ENCODE measurements at places on chromosomes 12 and 14.
A peak's percentile ranks its signal among the peaks of the same experiment; 100 is the strongest.

DNA sequence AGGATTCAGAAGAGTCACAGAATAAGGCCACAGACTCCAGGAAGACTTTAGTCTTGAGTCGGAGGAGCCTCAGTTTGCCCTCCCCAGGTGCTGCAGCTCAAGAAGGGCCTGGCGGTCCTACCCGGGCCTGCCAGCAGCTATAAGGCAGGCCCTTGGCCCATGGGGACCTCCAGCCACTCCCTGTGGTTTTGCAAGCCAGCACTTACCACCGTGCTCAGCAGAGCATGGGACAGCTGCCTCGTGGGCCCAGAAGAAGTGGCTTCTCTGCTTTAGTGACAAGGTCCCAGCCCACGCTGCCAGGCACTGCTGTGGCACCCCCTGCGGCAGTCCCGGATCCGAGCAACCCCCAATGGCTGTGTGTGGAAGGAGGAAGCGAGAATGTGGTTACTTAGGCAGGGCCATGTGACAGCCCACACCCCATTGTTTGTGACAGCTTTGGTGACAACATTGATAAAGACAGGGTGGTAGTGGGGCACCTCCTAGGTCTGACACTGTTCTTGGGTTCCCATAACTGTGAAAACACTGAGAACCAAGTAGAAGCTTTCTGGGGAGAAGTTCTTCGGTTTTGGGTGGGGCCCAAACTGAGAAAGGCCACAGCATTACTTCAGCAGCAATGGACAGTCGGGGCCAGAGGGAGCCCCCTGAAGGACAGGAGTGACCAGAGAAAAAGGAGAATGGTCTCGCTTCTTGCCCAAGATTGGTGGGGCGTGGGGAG is at the start of gene SELPLG:
Gene SELPLG (minus strand): TSS at position 361 of the 715 bp plus-strand sequence. CDS start 9,587 bp downstream, outside the sequence.
- DNase-seq = no peak

DNA sequence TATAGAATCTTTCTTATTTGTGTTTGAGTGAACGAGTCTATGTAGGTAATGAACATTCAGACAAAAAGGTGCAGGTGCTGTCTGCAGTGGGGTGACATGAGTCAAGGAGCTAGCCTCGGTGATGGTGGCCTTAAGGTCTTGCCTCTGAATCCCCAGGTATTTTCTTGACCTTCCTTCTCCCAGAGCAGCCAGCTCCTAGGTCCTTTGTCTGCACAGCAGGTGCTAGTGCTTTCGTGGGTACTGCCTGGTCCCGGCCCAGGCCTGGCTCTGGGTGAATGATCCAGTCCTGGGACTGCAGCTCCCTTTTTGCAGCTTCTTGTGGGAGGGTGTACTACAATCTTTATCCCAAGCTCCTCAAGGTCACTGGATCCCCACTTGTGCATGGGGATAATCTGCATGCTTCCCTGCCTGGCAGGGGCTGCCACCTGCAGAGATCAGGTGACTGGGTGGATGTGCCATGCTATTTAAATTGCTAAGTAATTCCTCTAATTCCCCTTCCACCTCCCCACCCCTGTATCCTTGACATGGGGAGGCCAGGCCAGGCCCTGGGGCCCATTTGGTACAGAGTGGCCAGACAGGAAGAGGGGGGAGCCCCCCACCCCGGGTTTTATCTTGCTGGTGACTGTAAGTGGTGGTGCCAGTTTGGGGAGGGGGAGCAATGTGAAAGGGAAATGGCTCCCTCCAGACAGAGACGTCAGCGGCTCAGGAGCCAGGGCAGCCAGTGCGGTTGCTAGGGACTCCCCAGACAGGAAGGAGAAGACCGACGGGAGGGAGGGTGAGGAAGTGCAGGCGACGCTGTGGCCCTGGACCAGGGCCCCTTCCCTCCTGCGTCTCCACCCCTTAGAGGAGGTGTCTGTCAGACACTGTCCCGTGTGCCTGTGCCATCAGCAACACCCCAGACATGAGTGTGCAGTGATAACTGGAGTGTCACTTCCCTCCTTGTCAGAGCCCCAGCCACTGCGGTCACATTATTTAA is 6.7 kb downstream of the VASH1 start:
- DNase-seq = no peak

GRCh38 chr14:68439676-68440075 is 353.2 kb downstream of the ZFP36L1 start:
- peak; percentile 68 for DNase-seq

- DNase-seq = no peak
Measured at GRCh38 chr14:63212776-63213500, 8.7 kb downstream of the RHOJ start.

DNA sequence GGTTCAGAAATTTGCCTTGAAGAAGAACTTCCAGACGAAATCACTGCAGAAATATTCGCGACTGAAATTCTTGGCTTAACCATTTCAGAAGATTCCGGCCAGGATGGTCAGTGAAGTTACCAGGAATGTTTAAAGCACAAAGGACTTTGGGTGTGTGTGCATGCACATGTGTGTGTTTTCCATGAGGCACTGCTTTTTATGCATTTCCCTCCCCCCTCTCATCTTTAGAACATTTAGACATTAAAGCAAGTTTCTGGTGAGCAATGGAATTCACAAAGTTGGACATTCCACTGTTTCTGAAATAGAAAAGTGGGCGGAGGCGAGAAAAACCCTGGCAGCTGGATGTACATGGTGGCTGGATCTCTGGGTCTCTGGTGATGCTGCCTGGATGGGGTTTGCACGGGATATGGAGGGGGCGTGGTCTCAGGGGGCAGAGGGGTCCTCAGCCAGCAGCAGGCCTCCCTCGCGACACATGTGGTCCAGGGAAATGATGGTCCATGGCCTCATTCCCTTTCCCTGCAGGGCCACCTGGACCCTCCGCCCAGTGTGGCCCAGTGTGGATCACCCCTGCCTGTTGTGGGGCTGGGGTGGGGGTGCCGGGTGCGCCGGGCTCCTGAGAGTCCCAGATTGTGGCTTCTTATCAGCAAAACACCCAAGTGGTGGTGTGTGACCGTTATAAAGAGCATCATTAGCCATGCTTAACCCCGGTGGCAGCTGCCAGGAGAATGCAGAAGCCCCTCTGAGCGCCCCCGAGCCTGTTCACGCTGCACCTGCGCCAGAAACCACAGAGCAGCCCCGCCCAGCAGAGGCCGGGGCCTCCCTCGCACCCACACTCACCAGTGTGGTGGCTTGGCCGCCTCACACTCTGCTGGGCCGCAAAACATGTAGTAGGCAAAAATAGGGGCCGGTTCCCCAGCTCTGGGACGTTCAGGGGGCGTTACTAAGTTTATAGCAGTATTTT is 17.8 kb upstream of the BCL7A start:
- DNase-seq = peak; percentile 68

GRCh38 chr12:110819646-110820045 is 27.1 kb upstream of the CCDC63 start:
- DNase-seq = no peak

- no peak for DNase-seq
Measured at GRCh38 chr12:9944391-9944790, 12.2 kb upstream of the CLEC2A start.

DNA sequence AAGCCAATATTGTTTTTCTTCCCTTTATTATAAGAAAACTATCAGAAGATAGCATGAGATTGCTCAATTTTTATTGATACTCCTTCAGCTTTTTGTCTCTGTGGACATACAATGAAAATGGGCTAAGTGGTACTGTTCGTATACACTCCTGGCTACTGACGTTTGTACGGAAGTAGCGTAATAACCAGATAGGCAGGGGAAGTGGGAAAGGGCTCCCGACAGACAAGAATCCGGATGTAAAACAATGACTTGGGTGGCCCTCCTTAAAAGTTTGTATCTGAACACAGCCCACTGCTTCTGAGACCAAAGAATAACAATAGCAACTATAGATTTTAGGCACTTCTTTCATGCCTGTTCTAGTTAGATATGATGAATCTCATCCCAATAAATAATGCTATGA is 99.6 kb downstream of the RPS6KA5 start:
- DNase-seq = no peak

GRCh38 chr12:27779416-27779919 is 565 bp upstream of the KLHL42 start:
- DNase-seq = no peak

- DNase-seq = no peak
Measured at GRCh38 chr12:130163461-130164215, 1.4 kb downstream of the FZD10 start.

DNA sequence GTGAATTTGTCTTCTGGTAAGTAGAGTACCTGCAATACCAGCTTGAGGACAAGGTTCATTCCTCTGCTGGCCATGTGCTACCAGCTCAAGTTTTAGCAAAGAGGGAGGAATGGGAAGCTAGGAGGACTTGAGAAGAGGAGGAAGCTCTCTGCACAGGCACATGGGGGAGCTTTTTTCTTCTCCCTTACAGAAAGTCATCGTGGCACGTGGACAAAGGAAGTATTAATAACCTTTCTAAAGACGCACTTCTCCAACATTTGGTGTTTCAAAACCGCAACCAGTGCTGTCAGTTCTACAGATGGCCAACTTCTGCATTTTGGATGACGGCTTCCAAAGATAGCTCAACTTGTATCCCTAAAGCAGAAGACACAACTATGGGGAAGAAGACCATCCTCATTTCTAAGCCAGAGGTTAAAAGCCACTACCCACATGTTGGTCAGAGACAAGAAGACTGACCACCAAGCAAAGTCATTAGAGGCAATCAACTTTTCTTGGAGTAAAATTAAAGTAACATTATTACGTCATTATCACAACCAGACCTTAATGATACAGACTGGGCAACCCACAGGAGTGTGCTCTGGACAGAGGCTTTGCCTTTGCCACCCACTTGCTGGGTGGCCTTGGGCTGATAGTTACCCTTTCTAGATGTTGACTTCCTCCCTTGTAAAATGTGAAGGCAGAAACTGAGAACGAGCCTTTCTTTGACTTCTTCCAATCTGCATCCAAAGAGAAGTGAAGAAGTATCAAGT is 12.3 kb upstream of the TMED10 start:
- DNase-seq = no peak

- DNase-seq = peak; percentile 68
Measured at GRCh38 chr12:2794191-2794735, 507 bp upstream of the FKBP4 start.

- peak; percentile 57 for DNase-seq
Measured at GRCh38 chr12:7113389-7113871, 4.4 kb upstream of the C1RL start.

GRCh38 chr12:68359674-68360073 is 27.5 kb upstream of the MDM1 start:
- no peak for DNase-seq

GRCh38 chr12:53951577-53952334 is 2.9 kb upstream of the HOXC12 start:
- no peak for DNase-seq

- DNase-seq = no peak
Measured at GRCh38 chr12:71041476-71041875, 116.3 kb downstream of the TSPAN8 start.

DNA sequence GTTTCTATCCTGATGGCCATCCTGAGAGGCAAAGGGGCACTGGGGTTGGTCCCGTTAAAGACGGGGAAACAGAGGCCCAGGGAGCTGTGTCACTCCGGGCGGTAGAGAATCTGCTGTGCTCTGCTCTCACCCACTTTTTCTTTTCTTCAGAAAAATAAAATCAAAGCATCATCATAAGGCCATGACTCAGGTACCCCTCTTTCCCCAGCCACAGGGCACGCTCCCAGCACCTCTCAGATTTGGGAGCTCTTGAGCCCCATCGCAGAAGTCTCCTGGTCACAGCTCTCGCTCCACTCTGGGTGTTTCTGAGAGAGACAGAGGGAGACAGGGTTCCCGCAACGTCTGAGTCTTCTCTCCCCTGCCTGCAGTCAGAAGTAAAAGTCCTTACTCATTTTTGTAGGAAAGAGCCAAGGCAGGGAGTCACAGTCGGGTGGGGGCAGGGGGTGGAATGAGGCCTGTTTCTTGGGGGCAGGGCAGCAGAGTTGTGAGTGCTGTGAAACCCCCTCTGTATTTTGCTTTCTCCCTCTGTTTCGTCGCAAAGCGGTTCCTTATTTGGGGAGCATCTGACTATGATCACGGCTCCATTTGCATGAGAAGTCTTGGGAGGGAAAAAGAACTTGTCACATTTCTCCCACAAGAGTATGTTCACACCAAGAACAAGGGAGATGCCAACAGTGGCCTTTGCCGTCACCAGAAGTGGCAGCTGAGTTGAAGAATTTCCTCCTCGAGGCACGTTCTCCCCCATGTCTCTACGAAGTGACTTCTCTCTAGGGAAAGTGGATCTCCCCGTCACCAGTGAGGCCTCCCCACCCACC is 139.0 kb downstream of the BCL11B start:
- DNase-seq = no peak

DNA sequence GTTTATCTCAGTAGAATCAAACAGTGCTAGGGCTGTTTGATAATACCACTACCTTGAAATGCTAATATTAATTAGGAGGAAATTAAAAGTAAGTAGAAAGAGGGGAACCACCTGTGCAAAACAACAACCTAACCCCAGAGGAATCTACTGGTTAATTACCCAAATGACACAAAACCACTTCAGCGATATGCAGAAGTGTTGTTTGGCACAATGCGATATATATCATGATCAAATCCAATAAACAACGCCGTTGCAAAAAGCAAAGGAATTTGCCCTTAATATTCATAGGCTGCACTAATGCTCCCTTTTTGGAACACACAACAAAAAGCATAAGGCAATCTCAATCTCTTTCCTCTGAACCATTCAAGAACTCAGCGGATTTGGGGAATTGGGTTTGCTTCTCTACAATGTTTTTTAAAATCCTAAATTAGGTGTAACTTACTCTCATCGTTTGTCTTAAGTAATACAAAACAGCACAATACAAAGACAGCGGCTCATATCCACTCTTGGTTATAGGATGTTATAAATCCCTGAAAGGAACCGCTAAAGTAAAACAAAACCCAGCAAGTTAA is 1.5 kb downstream of the MAP4K5 start:
- peak; percentile 21 for DNase-seq

DNA sequence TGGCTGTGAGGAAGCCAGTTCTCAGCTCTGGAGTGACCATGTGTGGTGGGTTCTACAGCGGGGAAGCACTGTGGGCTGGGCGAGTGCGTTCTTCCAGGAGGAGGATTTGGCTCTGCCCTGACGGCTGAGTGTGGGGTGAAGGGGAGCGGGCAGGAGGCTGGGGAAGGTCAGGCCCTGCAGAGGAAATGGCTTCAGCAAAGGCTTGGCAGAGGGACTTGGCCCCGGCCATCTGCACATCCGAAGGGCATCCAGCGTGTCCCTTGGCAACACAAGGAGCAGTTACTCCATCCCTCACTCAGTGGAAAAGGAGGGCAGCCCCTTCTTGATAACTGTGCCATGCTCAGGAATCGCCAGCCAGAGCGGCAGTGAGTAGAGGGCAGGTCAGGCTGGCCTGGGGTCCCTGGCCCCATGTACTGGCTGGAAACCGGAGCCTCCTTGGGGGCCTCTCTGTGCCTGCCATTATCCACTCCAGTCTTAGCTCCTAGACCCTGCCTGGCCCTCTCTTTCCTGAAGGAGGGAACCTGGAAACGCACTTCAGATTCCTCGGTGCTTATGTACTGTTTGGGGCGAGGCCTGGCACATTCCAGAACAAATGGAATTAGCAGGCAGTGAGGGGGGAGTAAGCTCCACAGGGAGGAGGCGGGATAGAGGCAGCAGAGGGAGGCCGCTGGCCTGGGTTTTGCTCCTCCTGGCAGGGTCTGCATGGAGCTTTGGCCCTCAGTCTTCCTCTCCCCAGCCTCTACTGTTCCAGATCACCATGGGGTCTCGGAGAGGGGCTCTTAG is 133.6 kb upstream of the NCOR2 start:
- DNase-seq = peak; percentile 92
